ENCODE measurements at places on chromosomes 2 and 18.

DNA sequence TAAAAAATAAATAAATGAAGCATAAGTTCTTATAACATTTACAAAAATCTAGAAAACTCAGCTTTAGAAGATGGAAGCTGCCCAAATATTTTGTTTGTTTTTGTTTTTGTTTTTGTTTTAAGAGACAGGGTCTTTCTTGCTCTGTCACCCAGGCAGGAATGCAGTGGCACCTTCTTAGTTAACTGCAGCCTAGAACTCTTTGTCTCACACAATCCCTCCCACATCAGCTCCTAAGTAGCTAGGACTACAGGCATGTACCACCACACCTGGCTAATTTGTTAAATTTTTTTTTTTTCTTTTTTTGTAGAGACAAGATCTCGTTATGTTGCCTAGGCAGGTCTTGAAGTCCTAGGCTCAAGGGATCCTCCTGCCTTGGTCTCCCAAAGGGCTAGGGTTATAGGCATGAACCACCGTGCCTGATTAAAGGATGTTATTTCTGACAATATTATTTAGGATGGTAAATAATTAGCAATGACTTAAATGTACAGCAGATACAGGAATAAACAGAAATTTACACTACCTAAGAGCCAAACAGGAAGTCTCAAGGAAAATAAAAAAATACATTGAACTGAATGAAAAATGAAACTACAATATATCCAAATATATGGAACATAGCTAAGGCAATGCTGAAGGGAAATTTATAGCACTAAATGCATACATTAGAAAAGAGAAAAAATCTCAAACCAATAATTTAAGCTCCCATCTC lies 17.2 kb downstream of the SESTD1 start:
- DNase-seq: no peak

DNA sequence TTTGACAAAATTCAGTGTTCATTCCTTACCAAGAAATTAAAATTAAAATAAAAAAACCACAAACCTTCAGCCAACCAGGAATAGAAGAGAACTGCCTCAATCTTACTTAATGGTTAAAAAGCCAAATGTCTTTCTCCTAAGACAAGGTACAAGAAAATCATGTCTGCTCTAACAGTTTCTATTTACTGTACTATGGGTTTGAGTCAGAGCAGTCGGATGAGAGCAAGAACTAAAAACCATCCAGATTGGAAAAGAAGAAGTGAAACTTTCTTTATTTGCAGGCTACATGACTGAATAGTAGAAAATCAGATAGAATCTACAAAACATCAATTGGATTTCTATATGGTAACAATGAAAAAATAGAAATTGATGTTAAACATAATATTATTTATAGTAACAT lies 555.5 kb upstream of the TNP1 start:
- no peak for DNase-seq

DNA sequence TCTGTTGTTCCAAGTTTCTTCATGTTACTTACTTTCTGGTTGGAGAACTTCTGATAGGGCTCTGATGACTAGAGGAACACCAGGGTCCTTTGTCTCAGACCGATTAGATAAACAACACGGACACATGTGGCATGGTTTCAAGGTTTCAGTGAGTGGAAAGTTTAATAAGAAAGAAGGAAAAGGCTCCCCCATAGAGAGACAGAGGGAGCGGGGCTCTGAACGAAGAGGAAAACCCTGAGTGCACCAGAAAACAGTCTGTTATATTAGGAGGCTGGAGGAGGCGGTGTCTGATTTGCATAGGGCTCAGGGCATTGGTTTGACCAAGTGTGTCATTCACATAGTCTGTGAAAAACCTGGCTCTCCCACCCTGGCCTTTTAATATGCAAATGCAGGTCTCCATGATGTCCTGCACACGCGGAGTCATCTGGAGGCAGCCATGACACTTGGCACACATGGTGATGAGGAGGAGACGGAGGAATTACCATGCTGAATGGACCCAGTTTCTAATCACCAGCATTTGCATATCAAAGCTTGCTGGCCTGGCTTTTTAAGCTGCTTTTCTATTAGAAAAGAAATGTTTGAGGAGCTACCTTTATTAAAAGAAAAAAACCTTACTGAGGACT lies 94.2 kb downstream of the PTPN4 start:
- DNase-seq: no peak

GRCh38 chr18:35880788-35881455 lies 91.6 kb upstream of the RMP24 start:
- DNase-seq: no peak

GRCh38 chr2:1866402-1867111 lies 122.2 kb upstream of the PXDN start:
- no peak for DNase-seq

DNA sequence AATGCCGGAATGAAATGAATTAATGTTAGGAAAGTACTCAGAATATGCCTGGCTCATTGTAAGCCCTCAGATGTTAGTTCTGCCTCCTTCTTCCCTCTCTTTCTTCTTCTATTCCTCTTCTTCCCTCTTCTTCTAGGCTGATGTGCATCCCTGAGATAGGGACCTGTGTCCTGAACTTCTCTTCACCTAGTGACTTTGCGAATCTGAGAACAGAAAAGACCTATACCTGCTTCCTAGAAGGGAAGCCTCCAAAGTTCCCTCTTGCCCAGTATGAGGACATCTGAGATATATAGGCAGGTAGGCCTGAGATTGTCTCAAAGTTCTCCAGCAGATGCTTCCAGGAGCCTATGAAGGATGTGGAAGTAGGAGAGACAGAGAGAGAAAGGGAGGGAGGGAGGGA lies 8.1 kb upstream of the CYP27A1 start:
- no peak for DNase-seq

GRCh38 chr2:237931205-237931721 lies 35.6 kb upstream of the UBE2F start:
- DNase-seq: no peak

- DNase-seq: no peak
These were observed 41.9 kb upstream of the TANC1 start for GRCh38 chr2:158926478-158926948.

GRCh38 chr2:96568094-96568493 lies 31.5 kb downstream of the ARID5A start:
- DNase-seq: no peak

DNA sequence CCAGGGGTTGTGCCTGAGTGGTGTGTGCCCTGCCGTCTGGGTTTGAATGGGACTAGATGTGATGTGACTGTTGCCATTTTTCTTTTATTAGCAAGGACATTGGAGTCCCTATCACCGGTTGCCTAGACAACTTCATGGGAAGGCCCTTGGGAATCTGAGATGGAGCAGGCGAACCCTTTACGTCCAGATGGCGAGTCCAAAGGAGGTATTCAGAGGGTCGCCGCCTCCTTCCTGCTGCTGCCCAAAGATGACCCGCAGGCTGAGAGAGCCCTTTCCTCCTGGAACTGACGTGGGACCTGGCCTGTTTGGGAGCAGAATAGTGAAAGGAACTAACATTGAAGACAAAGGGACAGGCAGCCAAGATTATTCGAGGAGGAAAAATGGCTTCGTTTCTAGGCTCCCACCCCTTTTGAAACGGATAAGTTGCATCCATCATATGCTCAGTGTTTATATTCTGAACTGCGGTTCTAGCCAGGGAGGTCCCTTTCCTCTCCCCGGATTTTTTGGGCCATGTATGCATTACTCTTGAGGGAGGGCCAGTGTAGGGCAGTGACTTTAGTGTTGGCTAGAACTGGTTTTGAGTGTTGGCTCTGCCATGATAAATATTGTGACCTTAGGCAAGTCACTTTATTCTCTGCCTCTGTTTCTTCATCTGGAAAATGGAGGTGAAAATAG lies 673 bp downstream of the CENPO start:
- peak; percentile 30 for DNase-seq

DNA sequence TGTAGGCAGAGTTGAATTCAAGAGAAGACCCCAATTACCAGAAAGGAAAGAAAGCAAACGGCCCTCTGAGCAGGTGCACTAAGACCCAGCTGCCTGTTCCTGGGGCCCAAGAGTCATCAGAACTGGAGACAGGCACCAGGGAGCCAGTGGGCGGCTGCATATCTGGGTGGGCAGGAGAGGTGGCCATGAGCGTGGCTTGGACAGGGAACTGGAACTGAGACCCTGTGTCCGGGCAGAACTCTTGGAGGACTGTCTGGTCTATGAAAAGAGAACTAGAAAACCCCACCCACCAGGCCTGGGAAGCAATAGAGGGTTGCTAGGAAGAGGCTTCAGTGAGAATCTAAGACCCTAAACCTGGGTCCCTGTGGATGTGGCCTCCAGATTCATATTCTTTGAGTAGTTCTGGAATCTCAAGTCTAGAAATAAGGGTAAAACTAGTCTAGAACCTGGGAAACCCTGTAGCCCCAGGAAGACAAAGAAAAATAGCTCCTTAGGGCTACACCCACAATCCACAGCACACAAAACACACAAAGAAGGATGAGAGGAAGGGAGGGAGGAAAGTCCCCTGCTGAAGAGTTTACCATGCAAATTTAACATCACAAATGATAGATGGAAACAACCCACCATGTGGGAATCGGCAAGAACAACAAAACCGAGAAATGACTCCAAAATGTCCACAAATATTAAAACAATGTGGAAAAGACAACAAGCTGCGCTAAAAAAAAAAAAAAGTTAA lies 147.0 kb downstream of the HDAC4 start:
- no peak for DNase-seq

GRCh38 chr18:42773870-42774269 lies 341.6 kb downstream of the RIT2 start:
- DNase-seq: no peak

DNA sequence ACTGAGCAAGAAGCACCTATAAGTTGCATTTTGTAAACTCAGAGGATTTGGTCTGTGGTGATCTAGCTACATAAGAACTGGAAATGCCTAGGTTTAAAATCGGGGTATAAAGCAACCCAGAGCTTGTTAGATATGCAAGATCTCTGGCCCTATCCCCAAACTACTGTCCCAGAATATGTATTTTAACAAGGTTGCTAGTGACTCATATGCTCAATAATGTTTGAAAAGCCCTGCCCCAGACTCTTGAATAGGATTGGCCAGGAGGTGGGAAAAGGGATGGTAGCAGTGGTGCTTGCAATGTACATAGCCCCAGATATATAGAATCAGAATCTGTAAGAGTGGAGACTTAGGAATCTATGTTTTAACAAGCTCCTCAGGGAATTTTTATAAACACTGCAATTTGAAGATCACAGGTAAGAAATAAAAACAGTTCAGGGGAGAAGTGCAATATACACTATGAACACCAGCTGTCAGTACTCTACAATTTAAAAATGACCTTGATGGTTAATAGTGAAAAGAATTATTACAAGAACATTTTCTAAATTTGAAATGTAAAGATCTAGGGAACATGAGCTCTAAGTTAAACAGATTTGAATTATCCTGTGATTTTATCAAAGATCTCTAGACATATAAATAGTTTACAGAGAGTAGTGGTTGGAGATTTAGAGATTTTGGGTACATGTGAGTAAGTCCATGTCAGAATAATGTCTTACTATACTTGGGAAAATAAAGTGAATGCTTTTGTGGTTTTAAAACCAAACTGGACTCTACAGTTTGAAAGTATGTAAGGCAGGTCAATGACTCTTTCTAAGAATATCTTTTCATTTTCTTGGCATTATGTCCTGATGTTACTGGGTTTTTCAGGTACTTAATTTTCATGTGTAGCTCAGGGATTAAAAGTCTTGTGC lies 7.7 kb upstream of the MMADHC start:
- no peak for DNase-seq

Measured in iPS-NIHi11 (cell line).